Cardiac septum (tissue), 1 donor: ENCODE measurements at places on chromosomes 5 and 9. TPM values are rescaled to one million over a fixed set of nuclear protein-coding genes. Genes with fewer than 3 reads are reported as not detected.

- peak; percentile 96 for DNase-seq
Measured at GRCh38 chr9:5450359-5451091, at the start of gene CD274. Gene CD274, plus strand, starts transcription at chr9:5450542. Its CDS starts 5,572 bp downstream, at chr9:5456114.

- DNase-seq, result no peak
Measured at GRCh38 chr9:136723362-136723976, 11.1 kb downstream of the DIPK1B start.

DNA sequence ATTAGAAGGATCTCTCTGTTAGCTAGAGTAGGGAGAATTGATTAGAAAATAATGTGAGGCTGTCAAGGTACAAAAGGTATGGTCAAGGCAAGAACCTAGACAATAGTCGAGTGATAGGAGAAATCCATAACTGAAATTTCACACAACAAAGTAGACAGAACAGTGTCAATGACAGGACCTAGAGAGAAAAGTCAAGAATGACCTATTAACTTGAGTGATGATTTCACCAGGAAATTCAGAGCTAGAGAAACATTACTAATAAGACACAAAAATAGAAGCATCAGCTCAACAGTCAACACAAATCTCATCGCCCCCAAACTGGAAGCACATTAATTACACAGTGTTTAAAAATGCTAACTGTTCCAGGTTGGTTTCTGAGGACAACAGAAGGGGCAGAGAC is 532.4 kb downstream of the CDH10 start:
- no peak for DNase-seq

DNA sequence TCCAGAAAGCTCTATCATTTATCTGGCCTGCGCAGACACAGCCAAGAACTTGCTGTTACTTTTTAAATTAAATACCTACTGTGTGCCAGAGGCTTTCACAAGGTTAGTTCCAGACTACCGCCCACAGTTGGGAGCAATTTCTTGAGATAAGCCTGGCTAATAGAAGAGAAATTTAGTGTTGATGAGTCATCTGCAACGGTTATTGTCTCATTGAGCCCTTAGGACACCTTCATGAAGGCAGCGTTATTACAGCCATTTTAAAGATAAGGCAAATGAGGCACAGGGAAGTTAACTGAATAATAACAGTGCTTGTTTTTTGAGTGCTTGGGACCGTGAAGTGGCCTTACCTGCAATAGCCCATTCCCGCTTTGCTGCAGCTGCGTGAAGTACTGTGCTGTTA is 292.9 kb upstream of the MSX2 start:
- DNase-seq, result no peak

GRCh38 chr5:17229313-17229712 is 11.9 kb downstream of the BASP1 start:
- DNase-seq, result no peak

- DNase-seq, result no peak
Measured at GRCh38 chr9:37421914-37422288, 595 bp upstream of the GRHPR start.

GRCh38 chr5:124860291-124860655 is 113.8 kb upstream of the ZNF608 start:
- no peak for DNase-seq

- no peak for DNase-seq
Measured at GRCh38 chr5:71922584-71923106, 184.6 kb upstream of the MAP1B start.

GRCh38 chr5:81631124-81631523 is 119.8 kb downstream of the SSBP2 start:
- DNase-seq, result no peak

DNA sequence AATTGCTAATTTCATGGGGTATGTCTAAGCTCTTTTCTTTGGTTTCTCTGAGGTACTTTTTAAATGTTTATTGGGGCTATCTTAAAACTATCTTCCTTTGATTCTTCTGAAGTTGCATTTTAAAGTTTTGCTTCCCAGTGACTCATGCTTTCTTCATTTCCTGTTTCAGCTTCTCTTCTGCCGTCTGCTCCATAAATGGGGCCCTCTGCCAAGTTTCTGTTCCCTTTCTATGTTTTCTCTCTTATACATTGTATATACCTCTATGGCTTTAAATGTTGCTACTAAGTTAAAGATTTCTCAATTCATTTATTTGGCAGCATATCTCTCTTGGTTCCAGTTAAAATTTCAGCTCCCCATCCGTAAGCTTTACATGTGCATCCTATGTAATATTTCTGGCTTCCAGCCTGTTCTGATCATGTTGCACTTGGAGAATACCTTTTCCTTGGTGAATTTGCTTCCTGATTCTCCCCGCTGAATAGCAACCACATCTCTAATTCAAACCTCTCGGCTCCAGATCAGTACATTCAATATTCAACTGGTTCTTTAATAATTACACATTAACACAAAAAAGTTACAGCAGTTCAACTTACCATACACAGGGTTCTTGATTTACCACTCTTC is 125.3 kb downstream of the ST8SIA4 start:
- no peak for DNase-seq

GRCh38 chr5:101153526-101153925 is 250.4 kb upstream of the ST8SIA4 start:
- no peak for DNase-seq

- DNase-seq, result no peak
Measured at GRCh38 chr9:98289614-98290201, 34.3 kb upstream of the TBC1D2 start.

DOK3 gene
- 4.7 TPM for total RNA-seq

GRCh38 chr5:122704247-122705036 is 70.4 kb upstream of the SNX2 start:
- DNase-seq, result no peak

DNA sequence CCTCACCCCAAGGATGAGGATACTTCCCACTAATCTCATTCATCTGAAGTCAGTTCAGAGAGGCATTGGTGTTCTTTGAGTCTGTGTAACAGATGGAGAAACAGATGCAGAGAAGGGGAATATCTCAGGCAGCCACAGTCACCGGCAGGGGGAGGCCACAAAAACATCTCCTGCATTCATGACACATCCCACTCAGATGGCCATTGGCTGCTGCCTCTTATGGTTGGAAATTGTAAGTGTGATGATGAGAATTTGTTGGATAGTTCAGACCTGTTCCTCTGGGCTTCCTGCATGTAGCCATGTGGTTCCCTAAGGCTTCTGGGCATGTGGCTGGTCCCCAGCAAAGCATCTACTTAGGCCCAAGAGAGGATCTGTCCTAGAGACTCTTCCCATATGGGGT is 45.9 kb upstream of the GABRP start:
- no peak for DNase-seq
